ENCODE measurements at places on chromosomes 6 and 20.

GRCh38 chr20:8918145-8918544 is 150.7 kb upstream of the PLCB4 start:
- no peak for DNase-seq

DNA sequence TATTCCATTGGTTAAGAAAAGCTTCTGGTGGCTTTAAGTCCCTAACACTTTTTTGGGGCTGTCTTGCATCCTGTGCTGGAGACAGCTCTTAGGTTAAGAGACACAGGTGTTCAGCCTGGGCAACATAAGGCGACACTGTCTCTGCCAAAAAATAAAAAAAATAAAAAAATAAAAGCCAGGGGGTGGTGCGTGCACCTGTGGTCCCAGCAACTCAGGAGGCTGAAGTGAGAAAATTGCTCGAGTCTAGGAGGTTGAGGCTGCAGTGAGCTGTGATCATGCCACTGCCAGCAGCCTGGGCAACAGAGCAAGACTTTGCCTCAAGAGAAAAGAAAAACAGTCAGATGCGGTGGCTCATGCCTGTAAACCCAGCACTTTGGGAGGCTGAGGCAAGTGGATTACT is 55.6 kb upstream of the ZMYND8 start:
- no peak for DNase-seq

GRCh38 chr6:112739766-112740165 is 392.6 kb downstream of the RFPL4B start:
- no peak for DNase-seq

- DNase-seq = no peak
Observed at GRCh38 chr20:50115041-50115512, 2.1 kb upstream of the UBE2V1 start.

GRCh38 chr20:51402201-51402600 is 140.3 kb downstream of the NFATC2 start:
- DNase-seq = no peak

Data from NCI-H226 (cell line).